Activated B cell treated with CpG ODN at 0.5 μM for 24 hours (primary cell): ENCODE measurements at places on chromosomes 5 and 9. TPM values are rescaled to one million over a fixed set of nuclear protein-coding genes. Genes with fewer than 3 reads are reported as not detected.

The SELENOP gene
- not detected in 2 replicates for total RNA-seq

The GRAMD2B gene
- 4.9 and 5.9 TPM in 2 replicates for total RNA-seq

GRCh38 chr5:139566611-139567010 is 5.5 kb downstream of the UBE2D2 start:
- DNase-seq = no peak

DNA sequence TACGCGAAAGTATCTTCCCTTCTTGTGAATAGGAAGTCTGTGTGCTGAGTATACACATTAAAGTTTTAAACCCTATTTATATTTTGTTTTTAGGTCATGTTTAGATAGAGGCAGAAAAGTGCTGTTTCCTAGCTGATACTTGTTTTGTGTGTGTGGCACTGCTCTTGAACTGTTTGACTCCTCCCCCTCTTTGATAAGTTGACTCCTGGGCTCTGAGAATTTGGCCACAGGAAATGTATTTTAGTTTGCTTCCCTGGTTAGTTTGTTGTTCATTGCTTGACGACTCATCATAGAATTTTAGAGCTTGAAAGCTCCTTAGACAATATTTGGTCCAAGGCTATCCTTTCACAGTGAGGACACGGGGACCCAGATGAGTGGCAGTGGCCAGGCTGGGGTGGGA is 2.0 kb upstream of the CDC14B start:
- no peak for DNase-seq

The LHFPL2 gene
- total RNA-seq = 11.0 and 12.0 TPM in 2 replicates

DNA sequence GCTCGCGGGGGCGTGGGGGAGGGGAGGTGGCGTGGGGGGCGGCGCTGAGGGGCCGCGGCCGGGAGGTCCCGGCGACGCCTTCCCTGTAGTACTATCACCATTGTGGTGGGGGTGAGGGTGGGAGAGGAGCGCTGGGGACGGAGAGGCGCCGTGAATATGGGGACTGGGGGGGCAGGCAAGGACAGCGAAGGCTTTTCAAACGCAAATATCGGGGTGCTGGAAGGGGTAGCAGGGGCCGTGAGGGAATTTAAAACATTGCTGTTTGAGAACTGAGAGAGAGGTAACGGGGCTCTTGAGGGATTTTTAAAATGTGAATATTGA is 427 bp downstream of the RBM27 start:
- no peak for DNase-seq

DNA sequence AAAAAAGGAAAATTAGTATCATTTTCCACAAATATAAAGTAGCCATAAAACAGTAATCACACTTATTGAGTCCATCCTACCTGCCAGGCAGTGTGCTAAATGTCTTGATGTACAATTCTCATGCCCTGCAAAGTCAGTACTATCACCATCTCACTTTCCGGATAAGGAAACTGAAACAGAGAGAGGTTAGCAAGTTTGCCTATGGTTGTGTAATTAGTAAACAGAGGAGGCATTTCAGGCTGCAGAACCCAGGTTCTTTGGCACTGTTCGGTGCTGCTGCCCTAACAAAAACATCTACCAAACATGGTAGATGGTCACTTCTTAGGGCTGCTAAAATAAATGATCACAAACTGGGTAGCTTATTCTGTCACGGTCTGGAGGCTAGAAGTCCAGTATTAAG is 22.6 kb downstream of the PLAC8L1 start:
- no peak for DNase-seq

The SLC46A2 gene
- total RNA-seq = not detected in 2 replicates

GRCh38 chr5:170216257-170216864 is 16.4 kb upstream of the C5orf58 start:
- DNase-seq = no peak

DNA sequence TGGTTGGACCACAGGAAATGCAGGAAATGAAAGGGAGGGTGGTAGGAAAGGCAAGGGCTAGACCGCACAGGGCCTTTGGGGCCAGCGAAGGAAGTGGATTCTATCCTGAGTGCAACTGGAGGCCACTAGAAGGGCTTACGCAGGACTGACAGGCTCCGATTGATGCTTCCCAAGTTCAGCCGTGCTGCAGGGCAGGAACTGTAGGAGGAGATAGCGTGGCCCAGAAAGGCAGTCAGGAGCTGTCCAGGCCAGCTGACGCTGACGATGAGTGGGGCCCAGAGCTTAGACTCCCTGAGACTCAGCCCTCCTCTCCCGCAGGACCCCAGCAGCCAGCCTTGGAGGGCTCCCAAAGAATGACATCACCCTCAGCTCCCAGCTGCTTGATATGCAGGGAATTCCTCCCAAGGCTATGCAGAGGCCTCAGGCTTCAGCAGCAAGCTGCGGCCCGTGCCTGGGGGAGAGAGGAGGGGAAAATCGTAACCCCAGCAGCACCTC is 48.8 kb downstream of the KCNIP1 start:
- no peak for DNase-seq

The ANKRD18B gene
- not detected in 2 replicates for total RNA-seq

DNA sequence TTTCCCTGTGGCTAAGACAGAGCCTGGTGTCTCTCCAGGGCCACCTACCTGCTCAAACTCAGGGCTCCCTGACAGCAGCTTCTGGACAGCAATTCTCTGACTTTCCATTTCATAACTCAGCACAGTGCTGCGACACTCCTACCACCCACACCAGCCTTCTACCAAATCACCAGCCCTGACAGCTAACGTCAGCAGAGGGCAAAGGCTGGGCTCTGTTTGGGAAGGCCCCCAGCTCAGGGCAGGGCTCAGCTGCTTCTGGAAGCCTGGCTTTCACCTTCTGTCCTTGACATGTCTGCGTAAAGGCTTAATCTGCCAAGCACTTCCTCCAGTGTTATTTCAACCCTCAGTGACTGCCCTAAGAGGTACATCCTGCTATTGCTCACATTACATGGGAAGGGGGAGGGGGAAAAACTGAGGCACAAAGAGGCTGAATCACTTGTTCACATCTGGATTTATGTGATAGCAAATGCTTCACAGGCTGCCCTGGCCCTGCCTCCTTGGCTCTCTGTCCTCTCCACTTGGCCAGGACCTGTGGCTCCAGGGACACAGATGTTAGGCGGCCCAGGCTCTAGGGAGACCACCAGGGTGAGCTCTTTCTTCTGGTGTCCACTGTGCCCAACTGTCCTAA is 102.5 kb upstream of the PANK3 start:
- no peak for DNase-seq

DNA sequence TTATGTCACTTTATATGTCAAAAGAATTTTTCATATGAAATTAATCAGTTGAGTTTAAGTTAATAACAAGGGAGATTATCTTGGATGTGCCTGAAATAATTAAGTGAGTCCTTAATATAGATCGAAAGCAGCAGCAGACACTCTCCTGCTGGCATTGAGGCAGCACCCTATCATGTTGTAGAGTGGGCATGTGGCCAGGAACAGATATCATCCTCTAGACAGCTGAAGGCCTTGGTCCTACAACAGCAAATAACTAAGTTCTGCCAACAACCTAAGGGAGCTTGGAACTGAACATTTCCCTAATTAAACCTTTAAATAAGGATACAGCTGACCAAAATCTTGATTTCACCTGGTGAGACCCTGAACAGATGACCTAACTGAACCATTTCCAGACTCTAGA is 25.8 kb upstream of the UGT3A1 start:
- DNase-seq = no peak

DNA sequence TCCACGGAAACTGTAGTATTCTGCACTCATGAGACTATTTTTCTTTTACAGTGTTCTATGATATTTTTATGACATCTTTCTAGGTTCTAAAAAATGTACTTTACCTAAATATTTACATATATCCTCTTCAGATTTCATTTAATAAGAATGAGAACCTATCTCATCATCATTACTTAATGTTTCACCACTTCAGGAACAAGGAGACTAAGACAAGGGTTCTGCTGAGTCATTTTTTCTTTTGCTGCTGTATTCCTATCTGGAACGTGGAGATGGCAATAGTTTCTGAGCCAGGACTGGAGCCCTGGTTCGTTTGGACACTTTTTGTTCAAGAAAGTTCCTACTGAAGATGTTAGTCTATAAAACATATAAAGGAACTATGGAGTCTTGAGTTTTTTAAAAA is 258.2 kb upstream of the MAP3K1 start:
- no peak for DNase-seq

The OTP gene
- not detected in 2 replicates for total RNA-seq

- no peak for DNase-seq
Measured at GRCh38 chr5:103407402-103407801, 148.8 kb downstream of the MACIR start.

GRCh38 chr5:117204926-117205869 is 630.6 kb upstream of the SEMA6A start:
- no peak for DNase-seq

The LARP1 gene
- 205 and 231 TPM in 2 replicates for total RNA-seq

- DNase-seq = no peak
Measured at GRCh38 chr9:73073337-73074175, 78.1 kb upstream of the ANXA1 start.

GRCh38 chr9:129437626-129438323 is 183.1 kb downstream of the C9orf50 start:
- no peak for DNase-seq

GRCh38 chr5:59180515-59180914 is 597.6 kb downstream of the RAB3C start:
- no peak for DNase-seq

DNA sequence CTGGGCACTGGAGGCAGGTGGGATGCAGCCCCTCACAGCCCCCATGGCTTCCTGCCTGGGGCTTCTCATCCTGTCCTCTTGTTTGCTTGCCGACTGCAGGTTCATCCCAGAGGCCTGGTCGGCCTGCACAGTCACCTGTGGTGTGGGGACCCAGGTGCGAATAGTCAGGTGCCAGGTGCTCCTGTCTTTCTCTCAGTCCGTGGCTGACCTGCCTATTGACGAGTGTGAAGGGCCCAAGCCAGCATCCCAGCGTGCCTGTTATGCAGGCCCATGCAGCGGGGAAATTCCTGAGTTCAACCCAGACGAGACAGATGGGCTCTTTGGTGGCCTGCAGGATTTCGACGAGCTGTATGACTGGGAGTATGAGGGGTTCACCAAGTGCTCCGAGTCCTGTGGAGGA is 232.7 kb downstream of the ADAMTSL1 start:
- DNase-seq = no peak

The SAXO1 gene
- 0.02 TPM in 1 of 2 replicates, not detected in the other for total RNA-seq

DNA sequence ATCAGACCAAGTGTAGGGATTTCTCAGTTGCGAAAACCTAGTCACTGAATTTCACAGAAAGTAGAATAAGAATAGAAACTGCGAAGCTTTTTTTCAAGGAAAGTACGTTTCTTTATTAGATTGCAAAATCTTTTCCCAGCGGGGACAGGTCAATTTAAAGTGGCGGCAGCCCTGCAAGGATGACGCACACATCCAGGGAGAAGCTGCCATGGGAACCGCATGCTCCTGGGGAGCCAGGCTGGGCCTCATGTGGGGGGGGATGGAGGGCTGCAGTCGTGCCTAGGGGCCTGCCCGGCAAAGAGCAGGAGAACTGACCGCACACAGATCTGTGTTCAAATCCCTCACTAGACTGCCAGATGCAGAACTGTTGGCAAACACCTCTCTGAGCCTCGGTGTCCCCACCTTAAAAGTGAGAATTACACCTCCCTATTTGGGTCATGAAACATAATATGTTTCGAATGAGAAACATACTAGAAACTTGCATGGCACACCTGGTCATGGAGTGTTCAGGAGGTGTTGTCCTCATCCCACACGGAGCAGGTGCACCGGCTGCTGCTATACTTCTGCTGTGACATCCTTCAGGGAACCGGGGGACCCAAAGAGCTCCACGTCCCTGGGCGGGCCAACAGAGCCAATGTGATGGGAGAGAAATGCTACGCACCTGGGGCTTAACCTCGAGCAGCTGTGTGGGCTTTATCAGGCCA is 127.8 kb upstream of the PHYKPL start:
- no peak for DNase-seq

The ROR2 gene
- total RNA-seq = 0.12 TPM in 1 of 2 replicates, not detected in the other

The CDH9 gene
- total RNA-seq = not detected in 2 replicates

The C9orf153 gene
- 0.17 and 0.18 TPM in 2 replicates for total RNA-seq

- no peak for DNase-seq
Measured at GRCh38 chr9:123445981-123446610, 90.1 kb downstream of the CRB2 start.

DNA sequence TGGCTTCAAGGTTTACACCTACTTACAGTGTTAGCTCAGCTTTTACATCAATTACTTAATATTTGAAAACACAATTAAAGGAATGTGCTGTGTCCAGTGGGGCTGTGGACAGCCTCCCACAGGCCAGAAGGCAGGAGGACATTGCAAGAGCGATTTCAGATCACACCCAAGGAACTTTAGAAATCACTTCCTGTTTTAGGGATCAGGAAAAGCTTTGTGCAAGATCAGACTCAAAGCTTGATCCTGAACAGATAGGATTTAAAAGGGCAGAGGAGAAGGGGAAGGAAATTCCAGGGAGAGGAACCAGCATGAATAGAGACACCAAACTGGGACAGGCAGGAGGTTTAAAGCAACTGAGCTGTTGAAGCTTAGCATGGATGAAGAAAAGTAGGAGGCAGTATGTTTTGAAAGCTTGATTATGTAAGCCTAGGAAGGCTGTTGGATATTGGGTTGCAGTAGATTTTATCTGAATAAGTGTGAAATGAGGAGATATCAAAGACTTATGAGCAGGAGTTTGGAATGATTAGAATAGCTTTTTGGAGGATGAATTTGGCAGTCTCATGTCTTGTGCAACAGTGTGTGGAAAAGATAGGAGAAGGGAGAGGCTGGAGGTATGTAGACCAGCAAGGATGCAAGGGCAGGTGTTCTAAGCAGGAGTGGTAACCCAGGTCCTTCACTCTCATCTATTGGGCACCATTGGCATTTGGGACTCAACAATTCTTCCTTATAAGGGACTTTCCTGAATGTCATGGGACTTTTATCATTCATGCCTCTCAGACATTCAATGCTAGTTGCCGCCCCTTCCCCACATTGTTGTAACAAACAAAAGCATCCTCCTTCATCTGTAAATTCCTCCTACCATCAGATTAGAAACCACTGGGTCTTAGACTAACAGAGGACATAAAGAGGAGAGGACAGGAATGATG is 123.5 kb downstream of the TARS1 start:
- no peak for DNase-seq

GRCh38 chr9:105083256-105083655 is 155.3 kb upstream of the ABCA1 start:
- DNase-seq = no peak

- DNase-seq = no peak
Measured at GRCh38 chr5:143053780-143054179, 283.6 kb downstream of the ARHGAP26 start.

The HBEGF gene
- total RNA-seq = 0.22 and 0.49 TPM in 2 replicates

DNA sequence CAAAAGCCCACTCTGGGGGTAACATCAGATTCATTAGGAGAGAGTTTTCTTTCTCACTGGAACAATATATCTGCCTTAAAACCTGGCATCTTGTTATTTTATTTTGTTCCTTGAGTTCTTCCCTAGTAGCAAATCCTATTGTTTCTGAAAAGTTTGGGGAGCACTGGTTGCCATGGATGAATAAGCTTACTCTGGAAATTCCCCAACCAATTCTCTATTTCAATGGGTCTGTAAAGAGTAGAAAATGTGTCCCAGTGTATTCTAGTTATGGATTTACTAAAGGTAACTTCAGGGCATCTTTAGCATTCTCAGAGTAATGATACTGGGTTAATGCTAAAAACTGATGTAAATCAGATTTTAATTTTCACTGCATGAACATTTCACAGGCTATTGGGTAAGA is 94.2 kb upstream of the S1PR3 start:
- DNase-seq = no peak
